AG20443 (cell line): ENCODE measurements at places on chromosomes 6 and 20.

DNA sequence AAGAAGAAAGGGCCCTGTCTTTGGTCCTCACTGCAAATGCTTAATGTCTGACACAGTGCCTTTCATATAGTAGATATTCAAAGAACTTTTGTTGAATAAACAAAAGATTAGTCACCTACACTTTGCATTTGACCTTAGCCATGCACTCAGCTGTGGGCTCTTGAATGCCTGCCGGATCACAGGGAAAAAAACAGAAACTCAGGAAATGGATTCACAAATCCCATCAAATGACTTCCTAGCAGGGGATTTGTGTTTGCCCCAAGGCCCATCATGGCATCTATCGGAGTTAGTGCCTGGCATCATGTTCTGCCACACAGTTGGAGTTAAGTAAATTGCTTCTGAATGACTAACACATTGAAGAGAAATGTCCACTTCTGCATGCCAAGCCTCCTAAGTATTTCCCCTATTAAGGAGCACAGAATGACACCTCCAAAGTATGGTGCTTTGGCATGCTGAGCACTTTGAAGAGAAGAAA, 72.3 kb upstream of the DST start:
- peak; percentile 37 for DNase-seq

GRCh38 chr6:121235386-121235785, 98.9 kb downstream of the TBC1D32 start:
- no peak for DNase-seq

- DNase-seq, result no peak
Measured at GRCh38 chr20:62811720-62812119, 5.1 kb upstream of the COL9A3 start.

DNA sequence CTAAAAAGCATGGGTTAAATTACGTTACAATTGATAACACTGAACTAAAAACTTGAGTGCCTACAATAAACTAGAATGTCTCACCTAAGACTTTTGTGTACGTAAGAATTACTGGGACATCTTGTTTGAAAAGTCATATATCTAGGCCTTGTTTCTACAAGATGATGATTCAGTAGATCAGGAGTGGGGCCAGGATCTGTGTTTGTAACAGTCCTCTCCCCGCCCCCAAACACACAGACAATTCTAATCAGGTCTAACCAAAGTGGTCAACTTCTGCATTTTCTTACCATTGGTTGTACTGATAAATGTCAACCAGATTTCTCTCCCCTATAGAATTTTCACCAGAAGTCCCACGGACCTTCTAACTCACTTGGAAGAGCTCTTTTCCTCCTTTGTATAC, 56.9 kb downstream of the RAMACL start:
- DNase-seq, result no peak

- no peak for DNase-seq
Measured at GRCh38 chr6:157222201-157222981, 100.9 kb downstream of the TMEM242 start.

- DNase-seq, result no peak
Measured at GRCh38 chr6:111680015-111680712, 74.5 kb upstream of the TRAF3IP2 start.

DNA sequence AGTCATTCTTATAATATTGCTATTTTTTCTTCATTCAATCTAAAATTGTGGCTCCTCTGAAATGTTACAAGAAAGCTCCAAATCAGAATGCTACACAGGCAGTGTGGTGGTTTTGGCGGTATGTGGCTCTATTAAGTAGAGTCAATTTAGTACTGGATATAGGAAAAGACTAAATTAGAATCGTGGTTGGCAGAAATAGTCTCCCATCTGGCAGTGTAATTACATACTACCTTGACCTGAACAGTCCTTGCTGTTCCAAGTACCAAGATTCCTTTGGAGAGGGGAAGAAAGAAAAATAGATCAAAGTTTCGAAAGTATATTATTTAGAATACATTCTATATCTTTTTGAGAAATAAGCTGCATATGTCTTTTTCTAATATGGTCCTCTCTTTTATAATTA, 78.2 kb downstream of the C6orf118 start:
- DNase-seq, result no peak

- no peak for DNase-seq
Measured at GRCh38 chr6:150710236-150710635, 110.6 kb downstream of the PLEKHG1 start.

DNA sequence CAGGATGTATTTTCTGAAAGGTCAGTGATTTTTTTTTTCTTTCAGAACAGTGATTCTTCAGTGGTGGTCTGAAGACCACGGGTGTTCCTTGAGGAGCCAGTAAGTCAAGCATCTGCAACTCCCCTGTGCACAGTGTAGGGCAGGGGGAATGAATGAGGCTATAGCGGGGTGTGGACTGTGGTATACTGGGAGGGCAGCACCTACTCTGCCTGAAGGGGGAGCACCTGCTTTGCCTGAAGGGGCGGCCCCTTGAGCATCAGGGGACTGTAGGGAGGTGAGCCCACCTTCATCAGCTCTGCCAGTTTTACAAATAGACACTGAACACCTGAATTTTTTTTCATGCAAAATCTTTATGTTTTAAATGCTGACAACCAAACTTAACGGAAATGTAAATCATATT, 77.5 kb upstream of the RIPOR2 start:
- no peak for DNase-seq

GRCh38 chr20:45863543-45864470, 6.4 kb downstream of the ZSWIM3 start:
- DNase-seq, result no peak

- peak; percentile 92 for DNase-seq
Measured at GRCh38 chr6:90369024-90369519, 72.4 kb upstream of the BACH2 start.

GRCh38 chr6:139588734-139589593, 214.5 kb upstream of the CITED2 start:
- no peak for DNase-seq

- peak; percentile 67 for DNase-seq
Measured at GRCh38 chr6:7628479-7628878, 38.5 kb downstream of the SNRNP48 start.

GRCh38 chr20:37562695-37563480, 35.2 kb upstream of the BLCAP start:
- DNase-seq, result no peak

- DNase-seq, result no peak
Measured at GRCh38 chr6:98998103-98998502, 50.4 kb upstream of the FBXL4 start.

- DNase-seq, result peak; percentile 97
Measured at GRCh38 chr6:36985808-36986703, at the start of gene MTCH1. TSS of gene MTCH1 (minus strand) at chr6:36986196. CDS start at chr6:36986173, 23 bp downstream.

GRCh38 chr6:149014631-149015534, 268.1 kb downstream of the UST start:
- peak; percentile 32 for DNase-seq

DNA sequence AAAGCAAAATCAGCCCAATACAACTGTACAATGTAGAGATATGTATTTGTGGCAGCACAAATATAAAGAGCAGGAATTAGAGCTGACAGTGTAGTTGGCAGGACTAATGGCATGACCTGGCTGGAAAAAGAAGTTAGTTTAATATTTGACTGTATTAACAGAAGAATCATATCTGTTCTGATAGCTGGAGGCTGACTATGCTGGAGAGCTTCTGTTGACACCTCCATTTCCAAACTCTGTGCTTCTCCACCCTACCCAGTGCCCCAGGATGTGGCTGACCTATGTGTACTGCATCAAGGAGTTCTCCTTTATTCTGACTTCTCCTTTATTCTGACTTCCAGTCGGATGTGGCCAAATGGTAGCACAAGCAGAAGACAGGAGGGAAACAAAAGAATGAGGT, 299.3 kb downstream of the PKHD1 start:
- DNase-seq, result no peak

GRCh38 chr6:6892744-6893583, 214.8 kb upstream of the RREB1 start:
- no peak for DNase-seq

DNA sequence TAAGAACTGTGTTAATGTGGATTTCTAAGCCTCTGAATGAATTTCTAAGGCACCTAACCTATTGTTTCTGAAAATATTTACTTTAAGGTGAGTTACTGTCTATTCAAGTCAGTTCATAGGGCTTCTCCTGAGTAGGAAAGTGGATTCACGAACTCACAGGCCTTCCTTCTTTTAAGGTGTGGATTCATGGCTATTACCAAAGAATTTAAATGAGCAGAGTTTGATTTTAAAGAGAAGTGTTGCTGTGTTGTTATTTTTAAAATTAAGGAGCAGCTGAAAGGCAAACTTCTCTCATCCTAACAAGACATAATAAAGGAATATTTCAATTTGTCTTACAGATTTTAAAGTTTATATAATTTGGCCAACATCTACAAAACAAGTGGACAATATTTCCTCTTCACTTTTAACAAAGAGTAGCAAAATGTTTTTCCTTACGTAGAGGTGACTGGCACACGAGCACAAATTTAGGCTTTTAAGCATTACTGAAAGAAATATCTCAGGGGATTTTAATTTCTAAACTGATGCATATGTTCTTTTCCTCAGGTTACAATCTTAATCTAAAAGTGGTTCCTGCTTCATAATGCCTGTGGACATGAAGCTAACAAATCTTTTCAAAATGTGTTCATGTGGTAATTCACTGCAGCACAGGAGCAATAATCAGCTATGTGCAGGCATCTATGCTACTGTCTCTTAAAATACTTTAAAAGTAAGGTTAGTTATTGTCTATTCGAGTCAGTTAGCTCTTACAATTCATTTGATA, 602 bp upstream of the TSPYL4 start:
- no peak for DNase-seq

DNA sequence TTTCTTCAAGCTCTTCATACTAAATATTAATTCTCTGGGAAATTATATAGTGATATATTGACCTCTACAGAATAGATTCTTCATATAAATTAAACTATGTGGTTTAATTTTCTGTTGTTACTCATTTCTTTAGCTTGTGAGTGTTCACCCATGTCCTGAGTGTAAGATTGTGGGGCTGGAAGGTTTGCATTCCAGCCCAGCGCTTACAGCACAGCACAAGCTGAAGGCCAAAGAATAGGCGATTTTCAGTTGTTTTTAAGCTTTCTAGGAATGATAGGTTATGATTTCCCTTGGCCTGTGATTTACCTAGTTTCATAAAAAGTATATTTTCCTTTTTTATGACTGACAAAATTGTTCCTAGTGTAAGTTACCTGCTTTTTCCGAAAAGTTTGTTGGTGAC, 194.1 kb downstream of the PLCB1 start:
- DNase-seq, result no peak

GRCh38 chr20:59902470-59902869, 31.0 kb downstream of the SYCP2 start:
- no peak for DNase-seq

DNA sequence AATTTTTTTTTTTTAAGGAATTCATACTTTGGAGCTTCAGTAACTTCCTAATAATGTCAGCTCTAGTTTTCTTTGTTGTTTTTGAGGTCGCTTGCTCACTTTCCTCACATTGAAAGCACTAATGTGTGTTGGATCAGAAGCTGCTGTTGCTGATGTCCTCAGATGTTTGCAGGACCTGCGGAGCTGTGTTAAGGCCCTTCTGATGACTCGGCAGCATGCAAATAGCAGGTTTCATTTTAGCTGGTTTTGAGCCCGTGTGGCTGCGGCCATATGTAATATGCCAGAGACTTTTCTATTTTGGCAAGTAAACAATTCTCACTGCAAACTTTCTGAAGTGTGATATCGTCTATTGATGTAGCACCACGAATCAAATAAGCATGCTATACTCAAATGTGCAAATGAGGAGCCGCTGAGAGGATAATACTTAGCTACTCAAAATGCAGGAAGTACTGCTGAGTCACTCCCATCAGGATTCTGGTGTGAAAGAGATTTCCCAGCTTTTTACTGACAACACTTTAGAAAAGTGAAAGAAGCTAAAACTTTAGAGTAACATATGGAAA, 187.8 kb downstream of the SASH1 start:
- DNase-seq, result peak; percentile 79

- no peak for DNase-seq
Measured at GRCh38 chr6:4965562-4966389, 38.1 kb downstream of the RPP40 start.

DNA sequence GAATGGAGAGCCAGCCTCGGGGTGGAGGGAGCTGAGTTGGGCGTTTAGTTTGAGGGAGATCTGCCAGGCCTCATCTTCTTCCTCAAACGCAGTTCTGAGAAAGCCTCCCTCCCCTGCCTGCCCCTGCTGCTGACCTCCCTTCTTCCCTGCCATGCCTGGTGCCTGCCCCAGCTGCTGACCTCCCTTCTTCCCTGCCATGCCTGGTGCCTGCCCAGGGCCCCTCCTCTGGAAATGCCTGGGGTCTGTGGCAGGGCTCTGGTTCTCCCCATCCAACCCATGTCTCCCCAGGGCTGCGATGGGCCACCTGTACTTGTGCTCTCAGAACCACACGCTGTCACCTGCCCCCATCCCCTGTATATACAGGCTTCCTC, 114.6 kb downstream of the VEGFA start:
- no peak for DNase-seq

DNA sequence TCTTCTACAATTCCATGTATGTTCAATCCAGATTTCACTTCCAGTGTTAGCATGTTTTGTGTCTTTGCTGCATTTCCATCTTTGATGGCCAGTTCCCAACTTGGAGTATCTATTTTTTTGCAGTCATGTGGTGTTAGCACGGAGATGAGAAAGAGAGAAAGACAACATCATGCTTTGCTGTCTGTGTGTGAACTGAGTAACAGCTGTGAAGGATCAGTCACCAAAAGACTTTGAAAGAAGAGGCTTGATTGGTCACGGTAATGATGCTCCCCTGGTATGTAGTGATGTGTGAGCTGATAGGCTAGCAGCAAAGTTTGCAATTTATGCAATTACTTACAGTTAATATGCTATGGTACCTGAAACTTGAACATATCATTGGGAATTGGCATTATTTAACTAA, 731.3 kb upstream of the NRSN1 start:
- no peak for DNase-seq

GRCh38 chr20:50042370-50043313, 59.9 kb downstream of the SNAI1 start:
- no peak for DNase-seq

DNA sequence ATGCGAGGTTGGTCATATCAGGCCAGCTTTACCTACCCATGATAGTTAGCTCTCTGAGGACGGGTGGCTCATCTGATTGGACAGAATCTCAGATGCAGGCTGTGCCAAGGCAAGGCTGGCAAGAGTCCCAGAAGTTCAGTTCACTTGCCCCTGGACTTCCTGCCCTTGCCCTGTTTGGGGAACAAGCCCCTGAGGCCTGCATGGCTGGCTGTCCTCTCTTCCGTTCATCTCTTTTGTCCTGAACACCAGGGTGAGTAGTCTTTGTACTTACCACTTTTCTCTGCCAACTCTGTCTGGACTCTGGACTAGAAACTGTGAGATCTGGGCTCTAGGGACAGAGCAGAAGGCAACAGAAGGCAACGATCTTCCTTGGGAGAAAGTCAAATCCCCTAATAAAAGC, 769.9 kb downstream of the QKI start:
- DNase-seq, result no peak

GRCh38 chr6:46586906-46587305, 65.7 kb downstream of the CYP39A1 start:
- DNase-seq, result no peak
